ENCODE measurements at places on chromosomes 2 and 18.

GRCh38 chr2:232352511-232353091 lies 25.9 kb upstream of the ALPP start:
- DNase-seq, result peak; percentile 25

GRCh38 chr2:69943843-69944525 lies 17.4 kb downstream of the ASPRV1 start:
- no peak for DNase-seq

GRCh38 chr2:97676620-97677019 lies 7.1 kb downstream of the C2orf92 start:
- DNase-seq, result no peak

DNA sequence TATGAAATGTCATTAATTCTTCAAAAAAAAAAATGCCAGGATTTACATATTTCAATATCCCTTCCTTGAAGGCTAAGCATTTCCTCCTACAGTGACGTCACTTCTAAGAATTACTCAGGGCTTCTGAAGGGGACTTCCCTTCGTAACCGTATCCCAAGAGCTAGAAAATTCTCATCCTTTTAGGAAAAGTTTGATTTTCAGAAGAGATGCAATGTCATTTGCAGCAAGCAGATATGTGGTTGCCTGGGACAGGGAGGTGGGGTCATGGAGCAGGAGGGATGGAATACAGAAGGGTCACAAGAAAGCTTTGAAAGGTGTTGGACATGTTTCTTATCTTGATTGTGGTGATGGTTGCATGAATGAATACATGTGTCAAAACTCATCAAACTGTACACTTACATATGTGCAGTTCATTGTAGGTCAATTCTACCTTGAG lies 97.0 kb upstream of the ATL2 start:
- DNase-seq, result no peak

- no peak for DNase-seq
Observed at GRCh38 chr2:32910883-32911598, 35.7 kb upstream of the LTBP1 start.

DNA sequence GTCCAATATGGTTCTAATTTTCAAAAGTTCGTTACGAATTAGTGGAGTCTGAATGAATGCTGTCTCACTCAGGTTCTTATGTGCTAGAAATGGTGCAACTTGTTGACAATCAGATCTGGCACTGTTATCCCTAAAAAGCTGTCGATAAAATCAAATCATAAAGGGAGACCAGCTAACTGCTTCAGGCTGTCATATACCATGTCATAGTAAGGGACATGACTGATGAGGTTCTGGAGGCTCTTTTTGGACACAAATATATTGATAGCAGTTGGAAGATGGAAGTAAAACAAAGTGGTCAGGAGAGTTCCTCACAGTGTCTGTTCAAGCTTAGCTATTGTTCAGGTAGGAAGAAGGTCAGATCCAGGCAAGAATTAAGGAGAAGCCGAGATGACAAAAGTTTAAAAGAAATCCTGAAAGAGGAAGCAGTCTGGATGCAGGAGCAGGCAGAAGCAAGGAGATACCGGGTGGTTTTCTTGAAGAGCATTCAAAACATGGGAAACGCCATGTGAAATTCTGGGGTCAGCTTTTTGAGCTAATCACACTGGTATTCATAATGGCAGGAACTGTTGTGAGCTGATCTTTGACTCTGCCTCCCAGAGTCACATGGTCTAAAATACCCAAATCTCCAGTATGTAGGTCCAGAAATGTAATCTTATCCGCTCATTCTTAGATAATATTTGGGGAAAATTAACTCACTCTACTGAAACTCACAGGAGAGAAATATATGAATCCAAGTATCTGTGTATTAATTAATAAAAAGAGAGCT lies 9.4 kb upstream of the CAVIN2 start:
- DNase-seq, result no peak

GRCh38 chr2:234488913-234489451 lies 7.9 kb downstream of the ARL4C start:
- DNase-seq, result peak; percentile 55

DNA sequence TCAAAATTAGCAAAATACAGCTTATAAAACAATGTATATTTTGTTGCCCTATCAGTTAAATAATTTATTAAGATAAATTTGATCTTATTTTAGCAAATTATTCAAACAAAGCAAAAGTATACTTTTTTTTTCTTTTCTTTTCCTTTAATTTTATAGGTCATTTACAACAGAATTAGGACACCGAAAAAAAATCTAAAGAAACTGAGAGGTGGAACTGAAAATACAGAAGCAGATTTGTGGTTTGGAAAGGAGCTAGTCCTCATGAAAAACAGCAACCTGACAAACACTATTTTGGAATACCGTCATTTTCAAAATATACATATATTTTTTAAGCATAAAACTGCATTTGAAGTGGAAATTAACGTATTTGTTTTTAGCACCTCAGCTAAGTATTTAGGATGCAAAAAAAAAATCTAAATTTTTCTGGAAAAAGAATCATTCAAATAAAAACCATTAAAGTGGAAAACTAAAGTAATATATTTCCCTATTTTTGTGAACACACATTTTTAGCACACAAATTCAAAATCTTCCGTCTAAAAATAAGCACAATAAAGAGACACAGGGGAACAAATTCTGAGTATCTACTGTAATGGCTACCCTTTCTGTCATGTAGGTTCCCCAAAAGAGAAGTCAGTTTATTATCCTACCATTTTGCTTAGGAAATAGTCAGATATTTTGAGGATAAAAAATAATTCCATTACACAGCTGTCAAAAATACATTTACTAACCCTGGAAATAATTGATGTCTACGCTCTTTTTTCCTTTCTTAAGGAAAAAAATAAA lies 2.7 kb downstream of the CCDC88A start:
- DNase-seq, result no peak

- DNase-seq, result no peak
Observed at GRCh38 chr18:26262156-26262555, 35.9 kb downstream of the TAF4B start.

DNA sequence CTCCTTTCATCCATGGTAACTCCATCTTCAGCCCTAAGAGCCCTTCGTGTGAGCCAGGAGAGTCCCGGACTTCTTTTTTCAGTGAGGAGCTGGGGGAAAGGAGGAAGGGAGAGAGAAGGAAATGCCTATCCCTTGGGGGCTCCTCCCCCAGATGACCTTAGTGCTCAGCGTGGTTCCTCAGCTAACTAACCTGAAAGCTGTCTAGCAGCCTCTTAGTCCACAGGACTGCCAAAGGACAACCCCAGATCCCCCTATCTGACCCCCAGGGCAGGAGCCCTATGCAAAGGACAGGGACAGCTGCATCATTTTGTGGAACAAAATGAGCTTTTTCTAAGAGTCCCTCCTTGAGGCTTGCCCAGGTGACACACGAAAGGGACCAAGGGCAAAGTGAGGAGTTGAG lies 7.9 kb downstream of the SPR start:
- no peak for DNase-seq

- DNase-seq, result no peak
Observed at GRCh38 chr2:19532547-19533196, 174.2 kb upstream of the OSR1 start.

DNA sequence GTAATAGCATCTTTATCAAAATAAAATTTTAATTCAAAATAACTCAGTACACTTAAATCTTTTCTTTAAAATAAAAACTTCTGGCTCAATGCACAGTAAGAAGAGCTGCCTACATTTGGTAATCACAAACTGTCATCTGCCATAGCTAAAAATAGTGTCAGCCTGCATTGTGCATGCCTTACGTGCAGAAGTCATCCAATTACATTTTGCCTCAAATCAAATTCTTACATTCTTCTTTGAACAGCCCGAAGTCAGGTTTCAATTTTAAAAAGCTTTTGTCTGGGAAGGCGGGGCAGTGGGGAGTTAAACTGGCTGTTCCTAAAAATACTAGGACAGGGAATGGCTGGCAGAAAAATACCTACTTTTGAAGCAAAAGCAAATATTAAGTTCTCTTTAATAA lies 51.1 kb downstream of the RTN4 start:
- no peak for DNase-seq

GRCh38 chr2:185402474-185402873 lies 336.1 kb upstream of the FSIP2 start:
- no peak for DNase-seq

GRCh38 chr18:63271881-63272299 lies 47.7 kb downstream of the BCL2 start:
- no peak for DNase-seq

- DNase-seq, result no peak
Observed at GRCh38 chr2:232410238-232410900, 3.7 kb downstream of the ALPG start.
